ENCODE measurements at places on chromosomes 12 and 14. TPM values are rescaled to one million over a fixed set of nuclear protein-coding genes. Genes with fewer than 3 reads are reported as not detected.

CABP1 gene
- 8.5 TPM for total RNA-seq

TSPAN19 gene
- not detected for total RNA-seq

RAB3IP gene
- total RNA-seq, result 34.6 TPM

BDKRB2 gene
- 0.13 TPM for total RNA-seq

CAPZA3 gene
- total RNA-seq, result not detected

DDN gene
- total RNA-seq, result 0.21 TPM

All from H1 (cell line).